ENCODE measurements at places on chromosomes 16 and 17.

DNA sequence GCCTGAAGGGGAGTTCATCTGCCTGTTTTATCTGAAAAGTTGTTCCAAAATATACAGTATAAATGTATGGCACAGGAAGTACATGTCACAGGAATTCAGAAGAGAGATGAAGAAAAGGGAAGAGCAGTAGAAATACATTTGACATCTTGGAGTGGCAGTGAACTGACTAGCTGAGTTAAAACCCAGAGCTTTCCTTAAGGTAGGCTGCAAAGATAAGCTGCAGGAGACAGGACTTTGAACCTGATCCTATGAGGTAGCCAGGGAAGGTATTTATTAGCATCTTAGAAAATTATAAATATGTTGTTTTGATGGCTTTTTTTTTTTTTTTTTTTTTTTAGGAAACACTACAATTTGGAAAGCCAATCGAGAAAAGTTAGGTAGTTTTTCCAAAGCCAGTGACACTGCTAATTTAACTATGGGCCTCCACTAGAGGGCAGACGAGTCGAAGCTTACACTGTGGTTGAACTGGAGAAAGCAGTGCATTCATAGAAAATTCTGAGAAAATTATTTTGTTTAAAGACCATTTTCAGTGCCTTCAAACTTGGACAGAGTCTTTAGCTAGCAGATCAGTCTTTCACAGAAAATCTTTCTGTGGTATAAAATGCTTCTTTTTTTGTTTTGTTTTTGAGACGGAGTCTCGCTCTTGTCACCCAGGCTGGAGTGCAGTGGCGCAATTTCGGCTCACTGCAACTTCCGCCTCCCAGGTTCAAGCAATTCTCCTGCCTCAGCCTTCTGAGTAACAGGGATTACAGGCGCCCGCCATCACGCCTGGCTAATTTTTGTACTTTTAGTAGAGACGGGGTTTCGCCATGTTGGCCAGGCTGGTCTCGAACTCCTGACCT lies 122.3 kb downstream of the SSH2 start:
- peak; percentile 68 for DNase-seq

DNA sequence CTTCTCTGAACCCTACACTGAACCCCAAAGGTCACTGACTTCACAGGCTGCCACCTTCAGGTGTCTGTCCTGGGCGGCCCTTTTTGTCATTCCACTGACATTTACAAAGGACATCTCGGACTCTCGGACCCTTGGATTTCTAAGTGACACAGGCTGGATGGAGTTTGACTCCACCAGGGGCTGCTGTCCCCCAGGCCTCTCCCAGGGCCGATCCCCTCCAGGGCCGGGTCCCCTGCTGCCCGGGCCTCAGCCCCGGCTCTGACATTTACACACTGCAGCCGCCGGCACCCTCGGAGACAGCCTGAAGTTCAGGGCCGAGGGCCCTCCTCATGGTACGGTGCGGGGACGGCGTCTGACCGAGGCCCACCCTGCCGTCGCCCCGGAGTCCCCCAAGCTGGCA lies 24.1 kb downstream of the CACNA1H start:
- no peak for DNase-seq

GRCh38 chr16:60755907-60756306 lies 1280.3 kb downstream of the CDH8 start:
- peak; percentile 5 for DNase-seq

GRCh38 chr17:78697554-78698343 lies 84.3 kb downstream of the CYTH1 start:
- DNase-seq, result peak; percentile 64

- DNase-seq, result no peak
These were observed 3.8 kb downstream of the HSDL1 start for GRCh38 chr16:84141143-84141670.

DNA sequence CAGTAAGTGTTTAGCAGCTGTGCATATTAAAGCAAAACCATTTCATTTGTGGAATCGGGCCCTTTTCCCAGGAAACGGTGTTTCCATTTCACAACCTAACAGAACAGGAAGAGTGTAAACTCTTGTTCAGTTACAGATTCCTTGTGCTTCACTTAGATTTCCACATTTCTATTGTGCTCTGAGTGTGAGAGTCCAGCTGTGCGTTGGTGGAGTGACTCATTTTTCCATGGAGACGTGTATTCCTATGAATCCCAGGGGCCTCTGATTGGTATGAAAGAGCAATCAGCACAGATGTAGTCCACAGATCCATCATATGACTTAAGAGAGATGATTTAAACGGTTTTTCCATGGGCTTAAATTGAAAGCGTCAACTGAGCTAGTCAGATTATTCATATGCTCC lies 13.3 kb upstream of the CAVIN1 start:
- peak; percentile 99 for DNase-seq

DNA sequence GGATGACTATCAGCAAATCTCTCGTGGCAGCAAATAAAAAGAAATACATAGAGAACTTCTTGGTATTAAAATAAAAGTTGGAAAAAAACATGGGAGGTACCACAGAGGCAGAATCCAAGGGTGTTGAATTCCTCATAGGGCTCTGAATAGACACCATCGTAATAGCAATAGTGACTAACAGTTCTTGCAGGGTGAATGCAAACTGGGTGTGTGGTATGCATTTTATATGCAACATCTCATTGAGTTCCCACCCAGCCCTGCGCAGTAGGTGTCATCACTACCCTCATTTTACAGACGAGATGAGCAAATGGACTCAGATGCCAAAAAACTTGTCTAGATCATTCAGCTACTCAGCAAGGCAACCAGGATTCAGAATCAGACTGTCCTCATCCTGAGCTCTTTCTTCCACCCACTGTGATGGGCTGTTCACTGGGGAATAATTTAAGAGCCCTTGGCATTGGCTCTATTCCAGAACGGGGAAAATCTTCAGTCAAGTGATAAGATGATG lies 354.6 kb upstream of the CDH11 start:
- DNase-seq, result no peak

DNA sequence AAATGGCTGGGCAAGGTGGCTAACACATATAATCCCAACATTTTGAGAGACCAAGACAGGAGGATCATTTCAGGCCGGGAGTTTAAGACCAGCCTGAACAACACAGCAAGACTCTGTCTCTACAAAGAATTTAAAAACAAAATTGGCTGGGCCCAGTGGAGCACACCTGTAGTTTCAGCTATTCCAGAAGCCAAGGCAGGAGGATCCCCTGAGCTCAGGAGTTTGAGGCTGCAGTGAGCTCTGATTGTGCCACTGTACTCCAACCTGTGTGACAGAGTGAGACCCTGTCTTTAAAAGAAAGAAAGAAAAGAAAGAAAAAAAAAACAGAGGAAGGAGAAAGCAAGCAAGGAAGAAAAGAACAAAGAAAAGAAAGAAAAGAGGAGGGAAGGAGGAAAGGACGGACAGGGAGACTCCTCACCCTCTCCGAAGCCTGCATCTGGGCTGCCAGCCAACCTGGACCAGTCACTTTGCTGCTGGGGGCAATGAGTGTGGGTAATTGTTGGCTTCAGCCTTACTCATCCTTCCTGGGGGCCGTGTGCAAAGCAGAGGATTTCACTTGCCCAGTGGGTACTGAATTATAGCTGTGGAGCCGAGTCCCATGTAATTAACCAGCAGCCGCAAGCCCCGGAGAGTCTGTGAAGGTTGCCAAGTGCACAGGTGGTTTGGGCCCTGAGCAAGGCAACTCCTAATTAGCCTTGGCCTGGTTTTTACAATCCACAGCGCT lies 6.7 kb upstream of the MT4 start:
- DNase-seq, result peak; percentile 65

GRCh38 chr17:61833536-61834193 lies 29.7 kb downstream of the BRIP1 start:
- peak; percentile 74 for DNase-seq

Data from AG10803 (cell line).